ENCODE measurements at places on chromosomes 12 and 14.
A peak's percentile ranks its signal among the peaks of the same experiment; 100 is the strongest.

DNA sequence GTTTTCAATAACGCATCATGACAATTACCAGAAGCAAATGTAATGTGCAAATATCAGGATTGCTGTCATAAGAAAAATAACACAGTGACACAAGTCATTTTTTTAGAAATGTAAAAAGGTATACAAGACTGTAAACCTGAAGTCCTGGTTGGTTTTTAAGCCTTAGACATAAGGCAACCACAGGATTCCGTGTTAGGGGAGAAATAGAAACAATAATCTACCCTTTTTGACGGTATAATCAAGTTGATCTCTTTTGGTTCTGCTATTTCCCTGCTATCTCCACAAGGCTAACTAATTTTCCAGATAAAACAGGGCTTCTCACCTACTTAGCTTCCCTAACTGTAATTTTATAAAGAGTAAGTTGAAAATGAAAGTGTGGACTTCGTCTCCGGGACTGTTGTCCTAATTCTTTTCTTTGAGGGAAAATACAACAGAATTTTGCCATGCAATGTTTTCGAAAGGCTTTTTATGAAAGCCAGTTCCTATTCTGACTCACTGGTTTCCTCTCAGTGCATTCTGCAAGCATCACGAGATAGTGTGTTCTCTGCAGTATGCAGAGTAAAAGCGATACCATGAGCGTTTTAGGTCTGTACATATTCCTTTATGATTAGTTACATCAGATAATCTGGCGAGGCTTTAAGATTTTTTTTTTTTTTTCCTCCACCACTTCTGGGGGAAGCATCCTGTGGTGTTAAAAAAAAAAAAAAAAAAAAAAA is 10.6 kb downstream of the MYO1H start:
- no peak for DNase-seq

DNA sequence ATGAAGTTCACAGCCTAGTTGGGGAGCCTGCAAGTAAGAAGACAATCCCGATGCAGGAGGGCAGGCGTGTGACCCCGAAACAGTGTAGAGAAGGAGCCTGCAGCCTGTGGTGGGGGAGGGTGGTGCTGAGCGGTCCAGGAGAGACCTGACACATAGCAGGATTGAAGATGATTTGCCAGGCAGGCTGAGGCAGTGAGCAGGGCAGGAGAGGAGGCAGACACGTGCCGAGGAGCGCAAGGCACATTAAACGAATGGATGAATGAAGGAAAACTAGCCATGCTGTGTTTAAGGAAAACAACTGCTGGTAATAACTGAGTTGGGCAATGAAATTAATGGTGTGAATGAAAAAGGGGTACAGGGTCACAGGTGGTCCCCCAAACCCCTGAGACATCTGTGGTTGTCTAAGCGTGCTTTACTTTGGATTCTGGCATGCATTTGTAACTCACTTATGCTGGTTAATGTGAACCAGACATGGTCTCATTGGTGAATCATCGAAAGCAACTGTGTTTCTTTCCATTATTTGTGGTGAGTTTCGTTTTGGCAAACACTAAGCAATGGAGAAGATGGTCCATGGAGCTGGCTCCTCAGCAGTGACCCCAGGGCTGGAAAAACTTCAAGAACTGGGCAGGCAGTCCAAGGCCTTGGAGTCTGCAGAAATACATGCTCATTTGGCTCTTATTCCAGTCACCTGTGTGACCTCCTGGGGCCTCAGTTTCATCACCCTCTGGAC is 96.9 kb upstream of the EVL start:
- DNase-seq, result no peak

GRCh38 chr12:55707841-55708694 is at the start of gene ITGA7:
TSS of gene ITGA7 (minus strand) at chr12:55707904. CDS start at chr12:55707682, 222 bp downstream.
- peak; percentile 26 for DNase-seq

GRCh38 chr12:49644620-49644994 is 21.2 kb downstream of the PRPF40B start:
- no peak for DNase-seq

- DNase-seq, result no peak
Measured at GRCh38 chr12:120674097-120674636, 12.8 kb upstream of the MLEC start.

- no peak for DNase-seq
Measured at GRCh38 chr14:37602605-37603453, 7.4 kb downstream of the TTC6 start.

DNA sequence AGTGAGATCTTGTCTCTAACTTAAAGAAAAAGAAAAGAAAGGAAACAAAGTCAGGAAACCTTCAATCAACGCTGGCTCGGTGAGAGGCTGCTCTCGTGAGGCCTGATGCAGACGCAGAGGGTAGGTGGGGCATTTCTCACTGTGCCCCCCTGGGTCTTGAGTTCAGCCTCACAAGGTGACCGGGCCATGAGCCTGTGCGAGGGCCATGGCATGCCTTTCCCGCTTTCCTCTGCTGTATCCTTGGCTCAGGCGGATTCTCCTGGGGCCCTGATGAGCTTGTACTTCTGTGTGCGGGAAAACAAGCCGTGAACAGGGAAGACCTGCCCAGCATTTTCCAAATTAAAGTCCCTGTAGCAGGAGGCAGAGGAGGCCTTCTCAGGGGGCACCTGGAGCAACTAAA is 20.2 kb downstream of the ADGRD1 start:
- DNase-seq, result no peak

DNA sequence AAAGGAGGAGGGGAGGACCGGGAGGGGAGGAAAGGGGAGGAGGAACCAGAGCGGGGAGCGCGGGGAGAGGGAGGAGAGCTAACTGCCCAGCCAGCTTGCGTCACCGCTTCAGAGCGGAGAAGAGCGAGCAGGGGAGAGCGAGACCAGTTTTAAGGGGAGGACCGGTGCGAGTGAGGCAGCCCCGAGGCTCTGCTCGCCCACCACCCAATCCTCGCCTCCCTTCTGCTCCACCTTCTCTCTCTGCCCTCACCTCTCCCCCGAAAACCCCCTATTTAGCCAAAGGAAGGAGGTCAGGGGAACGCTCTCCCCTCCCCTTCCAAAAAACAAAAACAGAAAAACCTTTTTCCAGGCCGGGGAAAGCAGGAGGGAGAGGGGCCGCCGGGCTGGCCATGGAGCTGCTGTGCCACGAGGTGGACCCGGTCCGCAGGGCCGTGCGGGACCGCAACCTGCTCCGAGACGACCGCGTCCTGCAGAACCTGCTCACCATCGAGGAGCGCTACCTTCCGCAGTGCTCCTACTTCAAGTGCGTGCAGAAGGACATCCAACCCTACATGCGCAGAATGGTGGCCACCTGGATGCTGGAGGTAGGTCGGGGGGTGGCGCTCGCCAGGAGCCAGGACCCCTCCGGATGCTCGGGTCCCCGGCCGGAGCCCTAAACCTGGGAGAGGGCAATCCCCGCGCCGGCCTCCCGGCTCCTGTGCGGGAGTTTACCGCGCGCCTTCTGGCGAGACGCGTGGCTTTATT is at the start of gene CCND2:
Gene CCND2, plus strand, starts transcription at position 111 of the 744 bp plus-strand sequence. Its CDS starts 279 bp downstream, at position 390.
- no peak for DNase-seq

GRCh38 chr12:122837306-122838265 is 2.3 kb downstream of the HIP1R start:
- DNase-seq, result no peak

DNA sequence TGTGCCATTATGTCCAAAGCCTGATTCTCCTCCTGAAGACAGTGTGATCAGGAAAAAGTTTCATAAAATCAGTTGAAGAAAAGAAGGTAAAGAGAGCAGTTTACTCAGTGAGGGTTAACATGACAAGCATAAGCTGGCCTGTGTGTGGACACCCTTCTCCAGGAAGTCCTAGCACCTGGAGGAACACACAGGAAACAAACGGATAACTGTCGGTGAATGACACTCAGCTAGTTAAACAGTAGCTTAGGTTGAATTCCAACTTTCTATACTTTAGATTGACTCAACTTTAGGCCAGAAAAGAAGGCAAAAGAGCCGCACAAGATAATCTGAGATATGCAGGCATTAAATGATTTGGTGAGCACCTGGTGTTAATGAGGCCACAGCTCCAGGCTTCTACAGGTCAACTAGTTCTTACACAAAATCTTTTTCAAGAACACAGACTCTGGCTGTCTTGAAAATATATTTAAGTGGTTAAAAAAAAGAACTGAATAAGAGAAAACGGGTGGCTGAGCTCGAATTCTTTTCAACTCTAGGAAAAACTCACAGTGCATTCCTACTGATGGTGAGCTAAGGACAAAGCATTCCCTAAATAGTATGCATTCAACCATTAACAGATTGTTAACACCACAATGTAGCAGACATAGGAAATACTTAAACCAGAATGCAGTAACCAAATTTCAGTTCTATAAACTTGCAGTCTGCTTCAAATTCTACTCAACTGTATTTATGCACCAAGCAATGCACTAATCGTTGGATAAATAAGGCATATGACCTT is 56.9 kb upstream of the TSPAN8 start:
- no peak for DNase-seq

- DNase-seq, result no peak
Measured at GRCh38 chr12:69616025-69616424, 5.3 kb upstream of the LRRC10 start.

GRCh38 chr12:78002878-78003277 is 172.2 kb downstream of the NAV3 start:
- no peak for DNase-seq

DNA sequence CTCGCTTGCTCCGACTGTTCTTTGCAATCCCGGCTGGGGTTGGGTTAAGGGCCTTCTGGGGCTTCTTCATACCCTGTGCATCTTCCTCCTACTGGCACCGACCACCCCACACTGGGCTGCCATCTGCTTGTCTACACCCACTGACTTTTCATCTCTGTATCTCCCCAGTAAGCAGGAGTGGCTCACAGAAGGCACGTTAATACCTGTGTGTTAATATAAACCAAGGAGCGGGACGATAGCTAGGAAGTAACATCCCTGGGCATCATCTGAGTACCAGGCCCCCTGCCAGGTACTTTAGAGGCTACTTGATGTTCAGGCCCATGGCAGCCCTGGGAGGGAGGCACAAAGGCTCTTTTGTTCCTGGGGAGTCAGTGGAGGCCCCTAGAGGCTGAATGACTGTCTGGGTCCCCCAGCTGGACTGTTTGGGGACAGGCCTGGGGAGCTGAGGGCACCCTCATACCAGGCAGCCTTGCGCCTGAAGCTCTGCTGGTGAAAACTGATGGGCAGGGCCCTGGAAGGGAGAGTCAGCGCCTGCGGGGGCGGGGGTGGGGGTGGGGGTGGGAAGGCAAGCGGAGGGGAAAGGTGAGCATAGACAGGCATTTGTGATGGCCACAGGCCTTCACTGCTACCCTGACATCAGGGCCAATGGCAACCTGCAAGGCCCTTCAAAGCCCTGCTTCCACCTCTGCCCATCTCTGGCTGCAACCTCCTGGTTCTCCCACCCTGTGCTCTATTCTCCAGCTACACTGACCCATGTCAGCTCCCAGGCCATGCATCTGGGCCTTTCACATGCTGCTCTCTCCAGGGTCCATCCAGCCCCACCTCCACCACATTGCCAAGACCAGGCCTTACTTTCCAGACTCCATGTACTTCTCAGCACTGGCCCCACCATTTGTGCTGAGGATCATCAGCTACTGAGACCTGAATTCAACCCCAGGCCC is 34.2 kb upstream of the DEGS2 start:
- no peak for DNase-seq

GRCh38 chr14:100612986-100613385 is 25.8 kb upstream of the BEGAIN start:
- DNase-seq, result no peak

DNA sequence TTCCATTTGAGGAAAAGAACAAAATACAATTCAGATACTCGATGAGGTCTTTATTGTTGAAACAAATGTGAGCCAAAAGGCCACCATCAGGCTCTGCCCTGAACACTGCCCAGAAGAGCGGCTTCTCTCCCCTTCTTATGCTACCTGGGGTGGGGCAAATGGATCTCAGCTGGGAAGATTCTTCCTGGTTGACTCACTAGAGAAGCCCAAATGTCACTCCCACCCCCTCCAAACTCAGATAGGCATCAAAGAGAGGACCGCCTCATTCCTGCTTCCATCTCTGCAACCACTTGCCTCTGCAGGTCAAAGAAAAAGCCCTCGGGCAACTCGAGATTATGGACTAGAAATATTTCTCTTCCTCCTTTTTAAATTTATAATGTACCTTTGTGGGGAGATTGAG is 55.8 kb downstream of the TBX3 start:
- DNase-seq, result no peak

All from NCI-H1436 treated with DMSO at 0.1 percent for 48 hours (cell line).